Diencephalon (tissue), 1 donor: ENCODE measurements at places on chromosomes 5 and 9. TPM values are rescaled to one million over a fixed set of nuclear protein-coding genes. Genes with fewer than 3 reads are reported as not detected.

The GRIN1 gene
- 69.0 TPM for total RNA-seq

The RNF183 gene
- total RNA-seq, result not detected

The TIMD4 gene
- total RNA-seq, result 0.23 TPM

The LHX3 gene
- total RNA-seq, result not detected

The BARX1 gene
- total RNA-seq, result not detected

The SAPCD2 gene
- 4.2 TPM for total RNA-seq

The PCDHA9 gene
- total RNA-seq, result 11.3 TPM
